ENCODE measurements at places on chromosomes 1 and 21. TPM values are rescaled to one million over a fixed set of nuclear protein-coding genes. Genes with fewer than 3 reads are reported as not detected.
A peak's percentile ranks its signal among the peaks of the same experiment; 100 is the strongest.

The CCDC30 gene
- total RNA-seq = 2.1 TPM

The CD2 gene
- 2.0 TPM for total RNA-seq

- no peak for DNase-seq
These were observed 189.1 kb downstream of the FMN2 start for GRCh38 chr1:240280560-240281322.

DNA sequence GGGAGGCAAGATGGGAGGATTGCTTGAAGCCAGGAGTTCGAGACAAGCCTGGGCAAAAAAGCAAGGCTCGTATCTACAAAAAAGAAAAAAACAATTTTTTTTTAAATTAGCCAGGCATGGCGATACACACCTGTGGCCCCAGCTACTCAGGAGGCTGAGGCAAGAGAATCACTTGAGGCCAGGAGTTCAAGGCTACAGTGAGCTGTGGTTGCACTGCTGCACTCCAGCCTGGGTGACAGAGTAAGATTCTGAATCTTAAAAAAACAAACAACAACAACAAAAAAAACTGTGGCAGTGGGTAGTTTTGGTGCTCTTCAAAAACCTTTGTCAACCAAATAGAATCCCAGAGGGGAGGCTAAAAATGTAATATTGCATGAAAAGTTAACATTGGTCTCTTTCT lies 734 bp downstream of the PTPN22 start:
- no peak for DNase-seq

GRCh38 chr1:23905461-23906025 lies 7.6 kb downstream of the CNR2 start:
- no peak for DNase-seq

- no peak for DNase-seq
These were observed 59.9 kb upstream of the ERRFI1 start for GRCh38 chr1:8086055-8086454.

DNA sequence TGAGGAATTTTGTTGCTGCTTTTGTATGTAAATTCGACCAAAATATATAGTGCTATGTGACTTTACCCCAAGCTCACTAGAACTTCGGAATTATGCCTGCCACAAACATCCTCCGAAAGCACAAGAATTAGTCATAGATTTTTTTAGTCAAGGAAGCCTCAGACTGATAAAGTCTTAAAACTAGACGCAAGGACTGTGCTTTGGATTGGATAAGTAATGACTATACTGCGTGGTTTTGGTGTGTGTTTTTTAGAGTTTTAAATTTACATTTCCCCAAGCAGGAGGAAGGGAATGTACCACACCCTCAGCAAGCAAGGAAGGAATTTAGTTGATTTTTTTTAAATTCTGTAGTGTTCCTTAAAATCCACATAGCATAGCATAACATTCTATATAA lies 10.3 kb downstream of the WLS start:
- no peak for DNase-seq

The WNT3A gene
- not detected for total RNA-seq

The DENND2C gene
- total RNA-seq = 2.2 TPM

The C1orf52 gene
- 17.5 TPM for total RNA-seq

The F11R gene
- 27.2 TPM for total RNA-seq

- DNase-seq = no peak
These were observed 31.4 kb upstream of the OLIG2 start for GRCh38 chr21:32994305-32994704.

- no peak for DNase-seq
These were observed 684.0 kb downstream of the NCAM2 start for GRCh38 chr21:21682172-21682571.

The DMBX1 gene
- not detected for total RNA-seq

GRCh38 chr1:168893359-168893801 lies 164.4 kb upstream of the DPT start:
- DNase-seq = peak; percentile 64

The CRABP2 gene
- 0.71 TPM for total RNA-seq

The THEM4 gene
- total RNA-seq = 18.9 TPM

DNA sequence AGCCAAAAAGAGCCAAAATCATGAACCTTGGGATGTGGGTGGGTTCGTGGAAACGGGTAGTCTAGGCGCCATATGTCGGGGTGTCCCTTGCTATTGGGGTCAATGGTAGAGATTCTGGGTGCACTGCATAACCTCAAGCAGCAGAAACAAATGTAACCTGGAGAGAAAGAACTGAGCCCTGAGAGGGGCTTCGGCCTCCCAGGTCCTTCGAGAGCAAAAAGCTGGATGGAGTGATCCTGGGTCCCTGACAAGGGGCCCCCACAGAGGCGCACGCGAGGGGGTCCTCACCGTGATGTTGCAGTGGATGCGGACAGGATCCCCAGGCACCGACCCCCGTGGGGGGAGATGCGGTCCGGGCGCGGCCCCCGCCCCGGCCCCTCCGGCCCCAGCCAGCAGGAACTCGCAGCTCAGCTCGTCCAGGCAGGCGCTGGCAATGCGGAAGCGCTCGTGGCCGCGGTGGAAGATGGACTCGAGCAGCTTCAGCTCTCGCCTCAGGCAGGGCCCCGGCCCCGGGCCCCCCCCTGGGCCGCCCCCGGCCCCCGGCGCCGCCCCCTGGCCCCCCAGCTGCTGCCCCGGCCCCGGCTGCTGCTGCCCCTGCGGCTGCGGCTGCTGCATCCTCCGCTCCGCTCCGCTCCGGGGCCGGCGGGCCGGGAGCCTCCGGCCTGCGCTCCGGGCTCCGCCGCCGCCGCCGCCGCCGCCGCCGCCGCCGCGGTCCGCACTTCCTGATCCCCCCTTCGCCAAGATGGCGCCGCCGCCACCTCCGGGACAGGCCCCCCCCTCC lies at the start of gene UBE2Q1:
TSS of gene UBE2Q1 (minus strand) at position 724 of the 781 bp plus-strand sequence. CDS start at position 615, 109 bp downstream.
- peak; percentile 64 for DNase-seq

The FCER1A gene
- total RNA-seq = 0.47 TPM

The SPRR4 gene
- not detected for total RNA-seq

DNA sequence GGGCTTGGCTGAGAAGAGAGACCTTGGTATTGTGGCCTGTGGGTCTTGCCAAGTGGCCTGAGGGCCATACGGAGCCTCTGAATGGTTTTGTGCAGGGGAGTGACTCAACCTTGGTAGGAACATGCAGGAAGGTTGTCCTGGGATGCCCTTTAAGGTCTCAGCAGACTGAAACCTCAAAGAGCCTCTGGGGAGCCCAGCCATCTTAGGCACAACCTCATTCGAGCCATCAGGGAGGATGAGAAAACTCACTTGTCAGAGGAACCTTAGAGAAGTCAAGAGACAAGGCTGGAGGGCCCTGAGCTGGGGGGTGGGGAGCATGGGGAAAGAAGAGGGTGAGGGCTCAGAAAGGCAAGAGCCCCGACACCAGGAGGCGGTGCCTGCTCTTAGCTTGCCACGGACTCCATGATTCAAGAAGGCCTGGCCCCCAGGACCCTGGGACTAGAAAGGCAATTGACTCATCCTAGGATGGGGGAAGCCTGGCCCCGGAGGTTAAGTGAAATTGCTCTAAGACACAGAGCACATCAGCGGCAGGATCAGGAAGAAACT lies 13.0 kb downstream of the IFI6 start:
- peak; percentile 45 for DNase-seq

DNA sequence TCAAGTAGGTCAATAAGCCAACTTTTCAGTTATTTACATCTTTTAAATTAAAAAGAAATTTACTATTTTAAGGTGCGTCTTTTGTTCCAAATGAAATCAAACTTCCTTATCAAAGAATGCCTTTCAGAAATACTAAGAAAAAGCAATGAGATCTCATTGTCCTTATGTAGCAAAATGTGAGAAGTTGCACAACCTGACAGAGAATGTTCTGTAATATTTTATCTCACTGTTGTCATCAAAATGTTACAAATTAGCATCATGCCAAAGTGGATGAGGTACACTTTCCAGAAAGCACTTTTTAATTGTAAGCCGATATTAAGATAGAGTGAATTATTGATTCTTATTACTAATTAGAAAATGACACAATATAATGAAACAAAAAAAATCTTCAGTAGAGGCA lies 50.4 kb downstream of the KCNT2 start:
- DNase-seq = no peak

GRCh38 chr1:48223366-48224240 lies 1.1 kb downstream of the SLC5A9 start:
- no peak for DNase-seq

DNA sequence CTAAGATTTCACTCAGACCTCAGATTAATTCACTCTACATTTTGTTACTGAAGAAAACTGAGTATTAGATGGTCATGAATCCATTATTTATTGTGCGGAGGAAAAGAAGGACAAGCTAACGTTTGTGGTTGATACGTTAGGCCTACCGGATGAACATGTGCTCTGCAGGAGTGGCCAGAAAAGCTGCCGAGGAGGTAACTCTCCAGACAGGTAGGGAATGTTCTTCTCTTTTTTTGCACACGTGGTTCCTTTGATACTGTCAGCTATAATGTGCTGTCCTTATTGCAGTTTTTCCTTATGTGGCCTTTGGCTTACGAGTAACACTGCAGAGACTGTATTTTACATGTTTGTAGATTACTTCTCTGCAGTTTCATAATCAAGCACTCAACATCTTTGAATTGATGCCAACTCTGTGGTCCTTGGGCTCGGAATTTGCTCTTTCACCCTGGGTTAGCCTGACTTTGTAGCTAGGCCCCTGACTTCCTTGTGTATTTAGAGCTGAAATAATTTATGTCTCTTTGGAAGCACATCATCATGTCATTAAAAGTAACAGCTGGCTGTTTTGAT lies 13.6 kb downstream of the MTR start:
- no peak for DNase-seq

DNA sequence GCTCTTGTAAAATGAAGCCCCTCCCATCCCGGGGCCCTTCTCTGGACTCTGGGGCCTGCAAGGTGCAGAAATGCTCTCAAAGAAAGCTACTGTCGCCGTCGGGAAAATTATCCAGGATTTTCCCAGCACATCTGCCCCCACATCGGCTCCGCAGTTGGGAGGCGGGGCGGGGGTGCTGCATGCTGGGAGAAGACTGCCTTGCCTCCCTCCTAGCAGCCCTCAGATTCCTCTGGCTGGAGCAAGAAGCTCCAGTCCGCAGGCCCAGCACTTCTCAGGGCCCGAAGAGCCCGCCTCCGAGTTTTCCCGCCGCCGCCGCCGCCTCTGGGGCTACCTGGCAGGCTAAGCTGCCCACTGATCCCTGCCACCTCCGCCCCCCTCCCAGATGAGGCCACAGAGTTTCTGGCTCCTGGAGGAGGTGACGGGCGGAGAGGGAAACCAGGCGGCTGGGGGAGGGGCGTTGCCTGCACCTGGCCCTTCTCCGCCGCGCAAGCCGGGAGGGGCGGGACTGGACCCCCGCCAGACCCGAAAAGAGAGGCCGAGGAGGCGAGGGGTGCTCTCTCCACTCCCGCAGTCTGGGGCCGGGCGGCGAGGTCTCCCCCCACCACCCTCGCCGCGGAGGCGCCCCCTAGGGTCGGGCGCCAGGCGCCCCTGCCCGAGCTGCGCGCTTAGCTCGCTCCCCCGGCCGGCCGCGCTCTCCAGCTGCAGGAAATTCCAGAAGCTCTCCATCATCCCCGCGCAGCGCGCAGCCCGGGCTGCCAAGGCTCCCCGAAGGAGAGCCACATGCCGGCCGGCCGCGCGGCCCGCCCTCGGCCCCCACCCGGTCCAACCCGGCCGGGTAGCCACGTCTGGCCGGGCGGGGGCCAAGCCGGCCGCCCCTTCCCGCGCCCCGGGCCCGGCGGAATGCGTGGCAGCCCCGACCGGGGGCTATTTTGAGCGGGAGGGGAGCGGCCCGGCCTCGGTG lies 28.8 kb downstream of the AHDC1 start:
- DNase-seq = peak; percentile 94

The CCDC185 gene
- total RNA-seq = 0.14 TPM

The TSSK3 gene
- 1.1 TPM for total RNA-seq

DNA sequence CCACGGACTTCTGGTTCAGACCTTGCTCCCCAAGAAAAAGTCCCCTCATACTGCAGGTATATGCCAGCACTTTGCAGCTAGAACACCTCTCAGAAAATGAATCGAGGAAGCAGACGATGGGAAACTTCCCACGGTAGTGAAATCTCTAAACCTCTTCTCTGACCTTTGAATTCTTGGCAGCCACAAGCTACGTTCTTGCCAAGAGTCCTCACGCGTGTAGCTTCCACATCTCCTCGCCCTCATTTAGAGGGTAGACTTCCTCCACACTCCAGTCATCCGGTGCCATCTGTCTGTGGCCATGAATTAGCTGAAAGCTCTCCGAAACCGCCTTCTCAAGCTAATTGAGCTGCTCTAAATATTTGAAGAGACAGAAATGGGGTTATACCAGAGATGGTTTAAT lies 127.8 kb downstream of the RGS7 start:
- DNase-seq = no peak

DNA sequence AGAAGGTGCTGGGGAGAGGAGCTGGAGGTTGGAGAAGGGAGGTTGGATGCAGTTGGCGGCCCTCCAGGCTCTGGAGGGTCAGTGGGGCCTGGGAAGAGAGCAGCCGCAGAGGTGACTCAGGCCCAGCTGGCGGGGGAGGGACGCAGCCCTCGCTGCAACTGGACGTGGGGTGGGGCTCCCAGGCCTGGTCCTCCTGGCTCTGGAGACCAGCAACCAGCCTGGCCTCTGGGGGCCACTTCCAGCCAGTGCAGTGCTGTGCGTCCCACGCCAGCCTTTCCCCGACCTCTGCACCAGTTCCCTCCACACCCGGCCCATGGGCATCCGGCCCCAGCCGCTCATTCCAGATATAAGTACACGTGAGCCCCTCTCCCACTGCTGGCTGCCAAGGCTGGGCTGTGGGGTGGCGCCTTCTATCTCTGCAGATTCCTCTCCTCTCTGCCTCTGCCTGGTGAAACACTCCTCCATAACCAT lies 38.0 kb upstream of the COL18A1 start:
- peak; percentile 89 for DNase-seq

GRCh38 chr1:6675941-6676340 lies 25.7 kb downstream of the DNAJC11 start:
- DNase-seq = no peak

DNA sequence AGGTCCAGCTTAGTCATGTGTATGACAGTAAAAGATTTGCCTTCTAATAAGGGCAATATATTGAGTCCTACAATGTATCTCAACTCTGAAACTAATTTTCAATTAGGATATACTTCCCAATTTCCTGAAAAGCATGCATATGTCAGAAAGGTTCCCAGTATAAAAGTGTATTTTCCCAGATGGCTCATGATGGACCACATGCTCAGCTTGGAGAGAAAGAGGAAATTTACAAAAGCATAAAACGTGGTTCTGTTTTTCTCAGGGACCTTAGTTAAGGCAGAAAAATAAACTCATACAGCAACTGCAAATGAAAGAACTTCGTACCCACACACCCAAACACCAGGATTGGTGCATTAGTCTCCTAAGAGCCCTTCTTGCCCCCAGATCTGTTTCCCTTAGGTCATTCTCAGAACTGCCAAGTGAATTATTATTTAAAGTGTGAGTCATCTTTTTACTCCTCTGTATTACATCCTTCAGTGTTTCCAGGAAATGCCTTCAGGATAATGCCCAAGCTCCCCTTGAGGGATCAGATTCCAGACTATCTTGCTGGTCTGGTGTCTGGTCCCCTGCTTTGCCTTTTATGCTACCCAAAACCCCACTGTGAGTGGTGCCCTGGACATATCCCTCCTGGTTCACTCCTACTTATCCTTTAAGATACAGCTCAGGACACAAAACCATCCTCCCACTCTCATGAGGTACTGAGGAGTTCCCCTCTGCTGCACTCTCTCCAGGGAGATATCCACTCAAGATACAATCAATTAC lies 57.4 kb downstream of the SSX2IP start:
- no peak for DNase-seq

GRCh38 chr1:101444381-101444780 lies 207.6 kb downstream of the S1PR1 start:
- no peak for DNase-seq

The C4BPA gene
- total RNA-seq = 0.14 TPM
